Activated naive CD8-positive, alpha-beta T cell treated with anti-CD3 and anti-CD28 coated beads for 36 hours (primary cell): ENCODE measurements at places on chromosomes 12 and 14. TPM values are rescaled to one million over a fixed set of nuclear protein-coding genes. Genes with fewer than 3 reads are reported as not detected.

DNA sequence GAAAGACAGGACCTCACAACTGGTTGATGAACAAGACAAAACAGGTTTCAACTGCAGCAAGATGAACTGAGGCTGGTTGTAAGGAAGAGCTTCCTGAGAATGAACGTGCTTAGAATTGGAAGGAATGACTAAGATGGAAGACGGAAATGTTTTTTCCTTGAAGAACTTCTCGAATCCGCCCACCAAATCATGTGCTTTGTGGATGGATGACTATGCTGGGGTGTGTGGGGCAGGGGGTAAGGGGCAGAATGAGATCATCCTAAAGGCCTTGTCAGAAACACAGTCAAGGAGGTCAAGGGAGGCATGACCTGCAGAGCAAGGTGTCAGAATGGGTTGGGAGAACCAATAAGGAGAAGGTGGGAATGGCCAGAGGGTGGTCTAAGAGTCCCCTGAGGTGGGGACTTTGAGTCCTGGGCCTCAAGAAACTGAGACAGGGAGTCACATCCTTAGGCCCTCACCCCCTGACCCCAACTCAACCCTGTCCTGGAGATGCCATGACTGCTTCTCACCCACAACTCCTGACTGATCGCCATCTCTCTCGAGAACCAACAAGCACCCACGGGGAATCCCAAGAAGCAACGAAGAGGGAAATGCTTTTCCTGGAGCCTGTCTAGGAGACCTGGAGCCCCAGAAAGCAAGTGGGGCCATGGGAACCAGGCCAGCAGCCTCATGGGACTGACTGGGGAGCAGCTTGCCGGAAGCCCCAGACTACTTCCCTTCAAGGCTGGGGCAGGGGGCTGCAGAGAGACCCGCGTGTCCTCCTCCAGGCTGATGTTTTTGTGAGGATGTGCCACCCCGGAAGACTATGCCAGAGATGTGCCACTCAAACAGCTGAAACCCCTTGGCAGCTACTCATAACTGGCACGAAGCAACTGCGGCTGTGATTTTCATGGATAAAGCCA lies 84.0 kb downstream of the ACTN1 start:
- no peak for DNase-seq

DNA sequence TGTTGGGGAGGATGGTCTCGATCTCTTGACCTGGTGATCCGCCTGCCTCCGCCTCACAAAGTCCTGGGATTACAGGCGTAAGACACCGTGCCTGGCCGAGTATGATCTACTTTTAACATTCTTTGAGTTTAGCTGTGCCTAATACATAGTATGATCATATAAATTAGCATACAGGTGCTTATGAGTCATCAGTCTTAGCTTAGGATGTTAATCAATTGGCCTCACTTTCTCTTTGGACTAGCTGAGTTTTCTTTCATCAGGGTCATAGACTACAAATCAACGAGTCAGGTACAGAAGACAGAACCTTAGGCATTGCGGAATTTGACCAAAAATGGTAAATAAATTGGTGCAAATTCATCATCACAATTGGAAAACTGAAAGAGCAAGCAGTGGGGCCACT lies 2.2 kb downstream of the SLC25A21 start:
- DNase-seq = no peak

DNA sequence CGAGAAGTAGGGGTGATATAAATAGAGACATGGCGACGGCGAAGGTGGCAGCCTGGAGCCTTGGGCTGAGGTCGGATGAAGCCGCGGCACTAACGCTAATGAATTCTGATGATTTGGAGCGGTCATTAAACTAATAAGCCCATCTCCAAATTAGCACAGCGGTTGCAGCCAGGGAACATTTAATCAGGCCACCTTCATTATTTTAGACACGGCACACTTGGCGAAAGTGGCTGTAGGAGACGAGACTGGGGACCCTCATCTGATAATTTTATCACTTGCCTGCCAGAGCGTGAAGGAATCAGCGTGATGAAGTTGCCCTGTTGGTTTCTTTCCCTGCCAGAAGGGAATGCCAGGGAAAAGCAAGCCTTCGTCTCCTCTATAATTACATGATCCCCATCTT lies 664.3 kb upstream of the TBX3 start:
- DNase-seq = no peak

GRCh38 chr12:120121766-120122293 lies 5.3 kb upstream of the RAB35 start:
- DNase-seq = no peak

- DNase-seq = no peak
These were observed 136.3 kb downstream of the AEBP2 start for GRCh38 chr12:19575337-19576243.

- DNase-seq = no peak
These were observed 11.6 kb downstream of the STX2 start for GRCh38 chr12:130827432-130827831.

DNA sequence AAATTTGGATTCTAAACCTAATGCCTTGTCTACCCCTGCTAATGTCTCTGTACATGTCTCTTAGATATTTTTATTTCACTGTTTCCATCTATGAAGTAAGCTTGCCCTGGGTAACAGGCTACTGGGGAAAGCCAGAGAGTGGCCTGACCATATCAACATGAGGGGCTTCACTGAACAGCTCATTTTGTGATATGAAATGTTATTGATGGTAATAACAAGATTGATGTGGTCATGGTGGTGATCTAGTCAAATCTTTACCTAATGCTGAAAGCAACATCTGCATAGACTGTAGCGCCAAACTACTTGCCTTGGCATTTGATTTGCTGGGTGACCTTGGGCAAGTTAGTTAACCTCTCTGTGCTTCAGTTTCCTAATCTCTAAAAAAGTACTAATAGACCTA lies 9.9 kb upstream of the DYRK2 start:
- DNase-seq = no peak

DNA sequence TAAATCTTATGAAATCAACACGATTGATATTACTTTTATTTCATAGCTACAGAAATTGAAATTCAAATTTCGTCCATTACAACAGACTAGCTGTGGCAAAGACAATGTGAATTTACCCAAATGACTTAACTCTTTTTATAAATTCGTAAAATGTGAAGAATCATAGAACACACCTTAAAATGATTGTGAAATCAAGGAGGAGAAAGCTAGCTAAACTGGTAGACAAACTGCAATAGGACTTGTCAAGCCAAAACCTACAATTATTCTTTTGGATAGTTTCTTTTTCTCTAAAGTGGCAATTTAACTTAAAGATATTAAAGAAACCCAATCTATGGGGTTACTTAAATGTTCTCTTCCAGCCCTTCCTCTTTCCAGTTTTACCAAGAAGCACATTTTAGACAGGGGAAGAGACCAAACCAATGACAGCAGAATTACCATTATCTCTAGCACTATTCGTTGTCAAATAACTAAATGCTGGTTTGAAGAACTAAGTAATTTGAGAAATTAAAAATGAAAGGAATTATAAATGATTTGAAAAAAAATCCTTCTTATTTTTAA lies 807 bp upstream of the SLC16A7 start:
- DNase-seq = no peak

GRCh38 chr14:34204774-34205173 lies 253.9 kb upstream of the EGLN3 start:
- no peak for DNase-seq

Gene MYO1H
- total RNA-seq = not detected

Gene TEX52
- total RNA-seq = not detected

Gene NUDT14
- 9.1 TPM for total RNA-seq

Gene CMA1
- total RNA-seq = 0.25 TPM

Gene NEUROD4
- total RNA-seq = not detected

Gene DERA
- 28.3 TPM for total RNA-seq

Gene MTRFR
- 27.2 TPM for total RNA-seq

Gene MYBPC1
- total RNA-seq = not detected
